ENCODE measurements at places on chromosomes 2 and 18.

DNA sequence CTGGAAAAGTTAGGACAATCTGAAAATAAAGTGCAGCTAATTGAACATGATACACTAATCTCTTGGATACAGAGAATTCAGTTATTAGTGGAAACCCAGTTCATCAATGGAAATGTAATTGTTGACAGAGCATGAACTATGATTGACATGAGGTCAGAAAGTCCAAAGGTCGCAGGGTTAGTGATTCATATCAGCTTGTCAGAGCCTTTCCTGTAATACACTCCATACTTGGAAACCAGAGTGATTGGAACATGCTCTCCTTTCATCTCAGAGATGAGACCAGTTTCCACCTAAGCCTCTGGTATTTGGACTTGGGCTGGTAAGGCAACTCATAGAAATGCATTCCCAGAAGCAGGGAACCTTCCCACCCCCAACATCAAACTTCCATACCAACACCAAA, 8.5 kb upstream of the NCKAP5 start:
- no peak for DNase-seq

DNA sequence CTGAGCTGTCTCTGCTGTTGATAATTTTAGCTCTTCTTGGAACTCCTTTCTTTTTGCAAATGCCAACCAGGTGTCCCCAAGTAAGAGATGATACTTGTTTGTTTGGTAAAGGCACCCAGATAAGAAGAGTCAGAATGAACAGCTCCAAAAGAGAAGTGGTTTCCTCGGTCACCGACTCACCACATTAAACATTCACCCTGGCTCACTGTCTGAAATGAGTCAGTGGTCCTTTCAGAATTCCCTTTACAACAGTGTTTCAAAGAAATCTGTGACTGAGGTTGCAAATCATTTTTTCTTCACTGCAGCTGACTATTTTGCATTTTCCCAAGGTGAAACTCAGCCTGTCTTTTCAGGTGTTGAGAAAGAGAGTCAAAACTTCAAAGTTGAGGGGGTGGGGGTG, 16.2 kb upstream of the CXCR4 start:
- DNase-seq = no peak

- no peak for DNase-seq
Measured at GRCh38 chr2:190701586-190701985, 52.7 kb downstream of the NAB1 start.

- no peak for DNase-seq
Measured at GRCh38 chr2:54569745-54570301, 113.7 kb downstream of the SPTBN1 start.

- DNase-seq = peak; percentile 1
Measured at GRCh38 chr2:53668624-53669026, 99.0 kb upstream of the CHAC2 start.

DNA sequence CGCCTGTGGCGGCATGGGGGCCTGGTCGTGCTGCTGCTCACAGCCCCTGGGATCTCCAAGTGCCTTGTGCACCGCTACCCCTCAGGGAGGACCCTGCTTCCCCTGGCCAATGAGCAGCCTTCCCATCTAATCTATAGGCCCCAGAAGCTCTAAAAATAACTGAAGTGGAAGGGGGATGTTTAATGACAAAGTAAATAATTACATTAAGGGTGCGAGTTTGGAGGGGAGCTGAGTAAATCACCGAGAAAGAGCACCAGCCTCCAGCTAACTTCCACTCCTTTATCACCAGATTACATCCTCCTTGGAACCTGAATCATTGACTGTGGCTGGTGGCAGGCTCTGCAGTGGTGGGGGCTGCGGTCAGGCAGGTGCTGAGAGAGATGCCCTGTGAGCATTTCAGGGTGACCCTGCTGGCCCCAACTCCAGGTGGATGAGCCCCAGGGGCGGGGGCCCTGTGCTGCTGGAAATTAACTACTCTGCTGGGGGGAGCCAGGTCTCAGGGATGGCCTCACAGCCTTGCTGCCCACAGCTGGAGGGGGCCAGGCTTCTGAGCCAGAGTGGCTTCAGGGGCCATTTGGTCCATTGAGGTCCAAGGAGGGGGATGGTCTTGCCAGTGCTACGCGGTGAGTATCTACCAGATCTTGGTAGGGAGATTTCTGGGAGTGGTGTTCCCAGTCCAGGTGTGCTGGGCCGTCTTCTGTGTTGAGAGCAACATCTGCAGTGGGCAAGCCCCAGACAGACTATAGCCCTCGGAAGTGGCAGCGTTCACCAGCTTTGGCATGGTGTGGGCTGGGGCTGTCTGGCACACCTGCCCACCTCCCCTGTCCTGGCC, 74.2 kb downstream of the GLI2 start:
- no peak for DNase-seq

DNA sequence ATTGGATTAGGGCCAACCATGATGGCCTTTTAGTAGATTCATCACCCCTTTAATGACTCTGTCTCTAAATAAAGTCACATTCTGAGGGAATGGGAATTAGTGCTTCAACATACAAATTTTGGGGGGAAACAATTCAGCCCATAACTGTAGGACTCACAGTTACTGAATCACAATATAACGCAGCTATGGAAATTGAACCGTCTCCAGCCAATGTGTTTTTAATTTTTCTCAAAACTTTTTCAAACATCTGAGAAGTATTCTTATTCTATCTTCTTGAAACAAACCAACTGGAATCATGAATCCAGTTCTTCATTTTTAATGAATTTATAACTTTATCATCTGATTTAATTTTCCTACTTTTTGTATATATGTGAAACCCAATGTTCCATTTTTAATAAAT, 373.1 kb upstream of the SYT4 start:
- peak; percentile 28 for DNase-seq

- peak; percentile 16 for DNase-seq
Measured at GRCh38 chr2:48474574-48475298, 55.2 kb upstream of the STON1 start.

DNA sequence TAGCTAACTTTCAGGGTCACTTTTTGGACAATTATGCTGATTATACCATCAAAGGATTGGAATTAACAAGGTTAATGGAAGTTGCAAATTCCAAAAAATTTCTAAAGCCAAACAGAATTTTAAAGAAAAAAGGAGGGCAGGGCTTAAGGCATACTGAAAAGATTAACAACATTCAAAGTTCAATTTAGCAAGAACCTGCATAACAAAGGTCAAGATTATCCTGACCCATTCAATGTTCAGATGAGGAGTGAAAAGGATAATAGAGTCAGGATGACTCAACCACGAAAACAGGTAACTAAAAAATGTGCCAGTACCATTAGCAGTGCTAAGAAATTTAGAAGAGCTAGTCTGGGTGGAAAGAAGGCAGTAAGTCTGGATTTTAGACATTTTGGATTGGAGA, 139.8 kb upstream of the HNMT start:
- DNase-seq = no peak

DNA sequence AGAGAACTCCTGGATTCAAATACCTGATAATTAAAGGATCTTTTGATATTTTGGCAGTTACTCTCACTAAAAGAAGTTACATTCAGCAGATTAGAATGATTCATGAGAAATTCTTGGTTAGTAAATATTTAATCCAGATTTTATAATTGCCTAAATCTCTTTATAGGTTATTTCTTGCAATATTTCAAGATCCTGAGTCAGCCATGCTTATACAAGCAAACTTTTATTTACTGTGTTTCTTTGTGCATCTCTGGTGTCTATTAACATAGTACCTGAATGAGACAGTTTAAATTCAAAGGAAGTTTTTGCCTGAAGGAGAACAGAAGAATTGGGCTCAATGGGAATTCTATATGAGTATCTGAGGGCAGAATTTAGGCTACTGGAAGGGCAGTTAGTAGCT, 249.3 kb downstream of the ERBB4 start:
- no peak for DNase-seq

DNA sequence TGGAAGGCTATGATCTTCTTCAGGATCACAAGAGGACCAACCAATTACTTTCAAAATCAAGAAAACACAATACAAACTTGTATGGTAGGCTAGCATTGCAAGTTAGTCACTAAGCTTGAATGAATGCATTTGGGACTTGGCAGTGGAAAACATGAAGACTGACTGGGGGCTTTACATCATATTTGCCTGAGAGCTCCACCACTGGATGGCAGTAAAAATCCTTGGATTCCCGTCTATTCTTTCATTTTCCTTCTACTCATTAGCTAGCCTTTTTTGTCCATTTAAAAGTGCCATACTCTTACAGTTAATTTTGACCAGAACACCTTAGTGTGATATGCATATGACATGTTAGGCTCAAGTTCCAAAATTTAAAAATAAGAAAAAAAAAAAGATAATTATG, 63.5 kb upstream of the RASGRP3 start:
- peak; percentile 82 for DNase-seq

DNA sequence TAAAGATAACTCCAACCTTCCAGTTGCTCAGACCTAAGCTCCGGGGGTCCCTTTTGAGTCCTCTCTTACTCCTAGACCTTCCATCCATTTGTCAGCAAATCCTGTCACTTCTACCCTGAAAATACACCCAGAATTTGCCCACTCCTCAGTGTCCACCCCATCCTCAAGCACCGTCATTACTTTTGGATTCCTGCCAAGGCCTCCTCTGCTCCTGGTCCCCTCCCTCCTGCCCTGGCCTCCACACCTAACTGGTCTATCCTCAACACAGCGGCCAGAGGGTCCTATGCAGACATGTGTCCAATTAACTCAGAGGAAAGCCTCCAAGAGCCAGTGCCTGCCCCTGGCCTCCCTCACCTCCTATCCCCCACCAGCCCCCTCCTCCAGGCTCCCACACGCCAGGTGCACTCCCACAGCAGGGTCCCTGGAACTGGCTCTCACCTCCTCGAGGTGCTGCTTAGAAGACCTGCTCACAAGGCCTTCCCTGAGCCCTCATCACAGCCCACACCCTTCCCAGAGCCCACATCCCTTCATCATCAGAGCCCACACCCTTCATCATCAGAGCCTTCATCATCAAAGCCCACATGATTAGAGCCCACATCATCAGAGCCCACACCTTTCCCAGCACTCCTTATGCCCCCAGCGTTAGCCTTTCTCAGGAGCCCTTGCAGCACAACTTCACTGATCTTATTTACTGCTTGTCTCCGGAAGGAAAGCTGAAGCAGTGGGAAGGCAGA, 20.4 kb downstream of the FAM178B start:
- no peak for DNase-seq

GRCh38 chr2:187547353-187547979, 6.8 kb downstream of the TFPI start:
- DNase-seq = peak; percentile 98

DNA sequence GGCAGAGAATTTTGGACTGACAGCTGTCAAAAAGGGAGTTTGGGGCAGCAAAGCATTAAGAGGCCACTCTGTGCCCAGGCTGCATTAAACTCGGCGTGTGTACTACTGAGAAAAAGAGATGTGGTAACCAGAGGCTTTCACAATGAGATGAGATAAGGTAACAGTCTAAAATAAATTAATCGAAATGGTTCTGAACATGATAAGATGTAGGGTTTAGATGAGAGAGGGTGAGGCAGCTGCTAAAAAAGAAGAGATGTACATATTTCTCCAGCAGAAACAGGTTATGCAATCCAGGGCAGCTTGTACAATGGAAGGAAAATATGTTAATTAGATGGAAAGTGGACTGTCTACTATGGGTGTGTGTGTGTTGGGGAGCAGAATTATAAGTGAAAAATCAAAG, 39.2 kb upstream of the ACTR3 start:
- no peak for DNase-seq
